ENCODE measurements at places on chromosomes 3 and 15. TPM values are rescaled to one million over a fixed set of nuclear protein-coding genes. Genes with fewer than 3 reads are reported as not detected.

Gene ANKRD63
- 0.58 TPM for total RNA-seq

Gene TOPAZ1
- not detected for total RNA-seq

Gene CELF6
- 2.4 TPM for total RNA-seq

Gene SLC22A13
- 6.1 TPM for total RNA-seq

Gene NCEH1
- total RNA-seq: 4.8 TPM

Gene SPSB4
- total RNA-seq: 10.9 TPM

Gene CTXN2
- total RNA-seq: not detected

Measured in metanephros (tissue), 2 donors.